ENCODE measurements at places on chromosomes 1 and 21.

GRCh38 chr1:182069028-182069466 is 7.5 kb upstream of the ZNF648 start:
- DNase-seq: no peak

DNA sequence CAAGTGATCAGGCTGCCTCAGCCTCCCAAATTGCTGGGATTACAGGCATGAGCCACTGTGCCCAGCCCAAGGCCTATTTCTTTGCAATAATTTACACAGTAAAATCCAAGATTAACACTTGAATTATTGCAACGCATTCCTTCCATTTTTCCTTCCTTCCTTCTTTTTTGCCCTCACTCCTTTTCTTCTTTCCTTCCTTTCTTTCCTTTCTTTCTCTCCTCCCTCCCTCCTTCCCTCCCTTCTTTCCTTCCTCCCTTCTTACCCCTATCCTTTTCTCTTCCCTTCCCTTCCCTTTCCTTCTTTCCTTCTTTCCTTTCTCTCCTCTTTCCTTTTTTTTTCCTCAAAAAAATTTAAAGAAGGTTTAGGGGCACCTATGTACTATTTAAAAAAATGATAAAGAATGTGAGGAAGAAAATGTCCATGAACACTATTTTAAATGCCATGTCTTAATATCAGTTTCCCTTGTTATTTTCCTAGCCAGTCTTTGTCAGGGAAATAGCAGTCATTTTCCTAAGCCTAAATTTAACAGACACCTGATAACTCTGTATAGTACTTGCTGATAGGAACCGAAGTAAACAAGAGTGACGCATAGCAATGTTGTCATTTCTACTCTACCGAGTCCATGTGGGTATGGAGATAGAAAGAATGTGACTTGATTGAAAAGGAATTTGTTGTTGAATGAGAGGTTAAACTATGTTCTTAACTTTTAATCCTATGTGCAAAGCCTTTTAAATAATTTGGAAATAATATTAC is 79.8 kb upstream of the HMCN1 start:
- DNase-seq: no peak

DNA sequence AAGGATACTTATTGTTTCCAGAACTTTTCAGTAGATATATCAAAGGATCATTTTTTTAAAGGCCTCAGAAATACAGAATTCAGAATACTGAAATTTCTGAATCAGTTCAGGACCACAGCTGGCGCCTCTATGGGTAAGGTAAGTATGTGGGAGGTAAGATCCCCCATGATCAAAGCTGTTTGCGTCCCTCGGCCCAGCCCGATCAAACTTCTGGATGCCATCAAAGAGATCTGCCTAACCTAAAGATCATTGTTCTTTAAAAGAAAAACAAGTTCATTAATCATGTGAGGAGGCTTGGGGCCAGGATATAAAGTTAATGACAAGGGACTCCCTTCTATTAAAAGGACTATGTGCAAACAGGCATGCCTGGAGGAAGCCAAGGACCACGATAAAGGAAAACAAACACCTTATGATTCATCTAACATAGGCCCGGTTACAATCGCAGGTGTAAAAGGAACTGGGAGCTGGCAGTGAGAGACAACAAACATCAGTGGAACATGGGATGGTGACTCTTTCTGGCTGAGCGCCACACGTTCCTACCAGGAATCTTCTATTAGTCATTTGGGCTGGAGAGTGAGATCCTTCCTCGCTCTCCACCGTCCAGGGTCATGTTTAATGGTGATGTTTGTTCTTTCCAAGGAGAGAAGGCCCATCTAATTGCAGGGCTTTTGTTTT is 2.8 kb upstream of the BACE2 start:
- no peak for DNase-seq

GRCh38 chr1:221735999-221736398 is 5.9 kb downstream of the DUSP10 start:
- no peak for DNase-seq

DNA sequence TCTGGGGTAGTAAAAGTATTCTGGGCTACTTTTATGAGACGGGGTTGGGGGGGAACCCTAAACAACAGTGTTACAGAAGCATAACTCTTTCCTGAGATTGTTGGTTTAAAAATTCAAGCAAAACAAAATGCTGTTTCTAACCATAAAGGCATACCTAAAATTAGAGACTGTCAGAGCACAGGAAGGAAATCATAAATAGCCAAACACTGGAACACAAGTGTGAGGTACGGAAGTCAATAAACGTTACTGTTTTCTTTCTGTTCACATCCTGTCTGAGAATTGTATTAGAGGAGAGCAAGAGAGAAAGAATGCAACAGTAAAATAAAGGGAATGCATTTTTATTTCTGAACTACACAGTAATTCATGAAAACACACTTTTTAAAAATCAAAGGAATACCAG is 42.8 kb upstream of the IL12RB2 start:
- DNase-seq: no peak

GRCh38 chr21:32198384-32198783 is 80.5 kb downstream of the MIS18A start:
- no peak for DNase-seq

DNA sequence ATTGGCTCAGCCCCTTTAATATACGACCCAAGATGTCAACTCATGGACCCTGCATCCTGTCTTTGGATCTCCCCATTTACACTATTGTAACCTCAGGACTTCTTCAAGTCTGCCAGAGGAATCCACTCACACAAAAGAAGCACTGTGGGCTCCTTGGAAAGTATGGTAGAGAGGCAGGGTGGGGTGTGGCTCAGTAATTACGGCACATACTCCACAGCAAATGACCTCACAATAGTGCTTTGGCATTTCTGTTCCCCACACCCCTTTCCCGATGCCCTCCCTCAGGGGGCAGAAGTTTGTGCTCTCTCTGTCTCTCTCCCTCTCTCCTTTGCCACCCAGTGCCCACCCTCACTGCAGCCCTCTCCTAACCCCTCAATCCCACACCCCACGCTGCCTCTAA is 27.8 kb upstream of the IFNAR2 start:
- no peak for DNase-seq

GRCh38 chr1:202014915-202015661 is 4.7 kb downstream of the ELF3 start:
- DNase-seq: no peak

DNA sequence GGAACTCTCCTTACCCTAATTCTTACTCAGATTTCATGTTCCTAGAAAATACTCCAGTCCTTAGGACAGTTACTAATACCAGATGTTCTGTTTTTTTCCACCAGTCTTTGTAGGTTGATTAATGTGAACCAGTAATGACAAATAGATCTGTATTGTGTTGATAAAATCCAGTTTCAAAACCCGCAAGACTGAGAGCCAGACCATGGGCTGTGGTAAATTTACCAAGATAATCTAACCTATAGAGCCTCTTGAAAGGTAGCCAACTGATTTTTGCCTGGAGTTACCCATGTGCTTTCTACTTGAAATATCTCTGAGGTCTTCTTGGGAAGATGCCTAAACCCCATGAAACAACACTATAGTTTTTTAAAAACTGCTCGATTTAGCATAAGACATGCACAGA is 46.5 kb upstream of the CDC7 start:
- DNase-seq: no peak

DNA sequence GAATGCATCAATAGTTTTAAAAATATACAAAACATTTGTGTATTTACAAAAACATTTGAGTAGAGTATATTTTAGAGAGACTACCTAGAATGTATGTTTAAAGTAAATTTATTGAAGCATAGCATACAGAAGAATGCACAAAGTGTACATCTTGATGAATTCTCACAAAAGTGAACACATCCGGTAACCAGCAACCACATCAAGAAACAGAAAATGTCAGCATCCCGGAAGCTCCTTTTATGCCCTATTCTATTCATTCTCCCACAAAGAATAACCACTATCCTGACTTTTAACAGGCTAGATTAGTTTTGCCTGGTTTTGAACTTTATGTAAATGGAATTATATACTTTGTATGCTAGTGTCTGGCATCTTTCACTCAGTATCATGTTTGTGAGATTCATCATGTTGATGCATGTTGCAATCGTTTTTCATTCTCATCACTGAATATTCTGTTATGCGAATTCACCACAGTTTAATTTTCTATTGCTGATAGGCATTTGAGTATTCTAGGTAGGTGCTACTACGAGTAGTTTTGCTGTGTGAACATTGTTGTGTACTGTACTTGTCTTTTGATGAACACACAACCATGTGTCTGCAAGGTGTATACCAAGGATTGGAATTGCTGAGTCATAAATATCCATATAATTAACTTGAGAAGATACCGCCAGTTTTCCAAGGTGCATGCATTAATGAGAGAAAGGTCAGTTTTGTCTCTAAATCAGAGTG is 75.4 kb downstream of the CACHD1 start:
- no peak for DNase-seq

DNA sequence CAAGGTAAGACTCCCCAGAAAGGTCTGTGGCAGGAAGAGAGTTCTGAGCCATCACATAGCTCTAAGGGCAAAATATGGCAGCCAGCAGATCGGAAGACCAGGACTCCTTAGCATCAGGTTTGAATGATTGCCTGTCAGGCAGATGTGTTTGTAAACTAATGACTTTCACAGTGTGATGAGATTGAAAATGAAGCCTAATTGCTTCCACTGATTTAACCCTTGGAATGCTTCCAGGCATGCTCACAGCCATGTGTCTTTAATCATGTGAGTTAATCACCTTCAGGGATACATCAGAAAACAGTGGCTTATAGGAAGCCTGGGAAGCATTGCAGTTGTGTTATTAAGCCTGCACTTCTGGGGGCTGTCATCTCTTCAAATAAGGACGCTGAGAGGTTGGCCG is 82.8 kb downstream of the LRRC53 start:
- no peak for DNase-seq

- no peak for DNase-seq
Measured at GRCh38 chr1:167082511-167083027, 7.6 kb downstream of the GPA33 start.

GRCh38 chr1:3708791-3709190 is 43.5 kb upstream of the CCDC27 start:
- DNase-seq: no peak

- no peak for DNase-seq
Measured at GRCh38 chr1:220012259-220012658, 34.0 kb downstream of the EPRS1 start.

- DNase-seq: no peak
Measured at GRCh38 chr1:107434361-107434693, 293.5 kb downstream of the NTNG1 start.

- no peak for DNase-seq
Measured at GRCh38 chr1:25083481-25084345, 148.6 kb downstream of the SYF2 start.

DNA sequence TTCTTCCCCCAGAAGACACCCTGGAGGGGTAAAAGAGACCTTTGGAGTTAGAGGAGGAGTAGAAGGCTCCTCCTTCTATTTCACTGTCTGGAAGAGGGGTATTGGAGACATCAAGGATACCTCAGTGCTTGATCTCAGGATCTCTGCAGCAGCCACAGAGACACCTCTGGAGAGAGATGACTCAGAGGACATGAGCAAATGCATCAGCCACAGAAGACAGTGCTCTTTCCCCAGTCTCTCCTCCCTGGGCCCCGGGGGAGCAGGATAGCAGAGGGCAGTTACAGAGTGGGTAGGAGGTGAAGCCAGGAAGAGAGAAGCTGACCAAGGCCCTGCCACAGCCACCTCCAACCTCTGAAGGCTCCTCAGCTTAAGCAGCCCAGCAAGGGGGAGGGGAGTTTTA is 15.3 kb upstream of the TEDDM1 start:
- no peak for DNase-seq

DNA sequence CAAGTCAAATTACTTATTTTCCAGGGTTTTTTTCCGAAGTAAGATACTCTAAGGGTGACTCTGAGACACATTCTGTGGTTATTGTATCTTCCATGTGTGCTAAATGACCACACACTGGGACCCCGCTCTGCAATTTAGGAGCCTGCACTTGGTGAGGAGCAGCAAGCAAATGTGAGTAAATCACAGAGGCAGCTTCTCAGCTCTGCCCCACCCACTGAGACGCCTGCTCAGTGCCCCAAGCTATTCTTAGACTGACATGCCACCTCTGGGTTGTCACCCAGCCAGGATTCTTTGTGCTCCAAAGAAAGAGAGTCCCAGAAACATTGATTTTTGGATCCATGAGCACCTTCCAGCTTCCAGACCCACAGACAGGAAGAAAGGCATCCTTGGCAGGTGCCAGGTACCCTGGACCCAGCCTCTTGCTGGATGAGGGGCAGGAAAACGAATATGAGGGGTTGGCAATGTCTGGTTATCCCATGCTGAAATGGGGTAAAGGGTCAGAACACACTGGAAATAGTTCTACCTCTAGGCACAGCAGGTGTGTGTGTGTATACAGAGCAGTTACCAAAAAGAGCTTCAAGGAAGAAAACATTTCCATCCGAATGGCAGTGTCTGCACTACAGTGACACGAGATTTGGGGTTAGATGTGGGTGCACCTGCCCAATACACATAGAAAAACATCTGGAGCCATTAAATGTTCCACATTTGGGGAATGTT is 41.2 kb downstream of the TNR start:
- DNase-seq: no peak

DNA sequence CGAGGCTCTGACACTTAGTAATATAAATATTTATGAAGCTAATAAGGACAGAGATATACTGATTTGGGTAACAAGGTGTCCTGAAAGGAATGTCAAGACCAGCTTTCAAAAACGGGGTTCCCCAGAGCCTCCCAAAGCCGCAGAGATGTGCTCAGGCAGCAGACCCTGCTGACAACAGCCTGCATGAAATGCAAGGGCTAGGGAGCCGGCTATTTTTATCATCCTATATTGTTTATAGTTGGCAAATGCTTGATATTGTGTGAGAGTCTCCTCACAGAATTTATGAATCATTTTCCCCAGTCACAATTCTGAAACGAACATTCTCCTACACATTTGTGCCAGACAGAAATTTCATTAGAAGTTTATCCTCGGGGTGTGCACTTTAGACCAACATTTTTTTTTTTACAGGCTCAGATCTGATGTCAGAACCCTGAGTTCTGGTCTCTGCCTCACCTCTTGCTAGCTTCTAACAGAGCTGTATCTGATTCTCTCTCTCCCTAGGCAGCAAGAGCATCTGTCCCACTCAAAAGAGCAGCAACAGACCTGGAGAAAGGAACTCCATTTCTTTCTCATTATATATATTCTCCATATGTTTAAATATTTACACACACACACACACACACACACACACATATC is 302.3 kb upstream of the PLD5 start:
- no peak for DNase-seq

- DNase-seq: no peak
Measured at GRCh38 chr1:230171356-230172015, 104.4 kb downstream of the GALNT2 start.

DNA sequence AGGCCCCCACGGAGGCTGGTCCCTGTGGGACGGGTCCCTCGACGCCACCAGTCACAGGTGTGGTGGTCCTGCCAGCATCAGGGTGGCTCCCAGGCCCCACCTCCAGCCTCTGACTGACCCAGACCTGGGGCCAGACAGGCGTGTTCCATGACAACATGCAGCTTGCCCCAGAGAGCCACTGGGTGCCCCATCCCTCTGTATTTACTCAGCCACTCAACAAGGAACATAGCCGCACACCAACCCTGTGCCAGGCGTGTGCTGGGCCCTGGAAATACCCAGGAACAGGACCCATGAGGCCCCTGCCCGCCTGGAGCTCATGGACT is 65.4 kb downstream of the MATN1 start:
- no peak for DNase-seq

DNA sequence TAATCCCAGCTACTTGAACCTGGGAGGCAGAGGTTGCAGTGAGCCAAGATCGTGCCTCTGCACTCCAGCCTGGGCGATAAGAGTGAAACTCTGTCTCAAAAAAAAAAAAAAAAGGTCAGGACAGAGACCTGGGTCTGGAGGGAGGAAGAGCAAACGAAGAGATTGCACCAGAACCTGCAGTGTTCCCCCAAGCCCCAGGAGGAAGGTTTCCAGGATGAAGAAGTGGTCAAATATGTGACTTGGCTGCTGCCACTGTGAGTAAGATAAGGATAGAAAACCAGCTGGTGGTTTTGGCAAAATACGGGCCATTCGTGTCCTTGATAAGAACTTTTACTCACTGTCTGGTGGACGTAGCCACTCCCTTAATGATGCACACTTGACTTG is 42.2 kb downstream of the CLDN14 start:
- DNase-seq: no peak
